ENCODE measurements at places on chromosomes 7 and 10.

GRCh38 chr7:98800996-98801395 is 68.8 kb downstream of the TMEM130 start:
- DNase-seq: no peak

- DNase-seq: peak; percentile 53
Measured at GRCh38 chr10:31650010-31650409, 278.6 kb downstream of the ARHGAP12 start.

GRCh38 chr7:69457595-69458504 is 140.4 kb upstream of the AUTS2 start:
- DNase-seq: peak; percentile 0

DNA sequence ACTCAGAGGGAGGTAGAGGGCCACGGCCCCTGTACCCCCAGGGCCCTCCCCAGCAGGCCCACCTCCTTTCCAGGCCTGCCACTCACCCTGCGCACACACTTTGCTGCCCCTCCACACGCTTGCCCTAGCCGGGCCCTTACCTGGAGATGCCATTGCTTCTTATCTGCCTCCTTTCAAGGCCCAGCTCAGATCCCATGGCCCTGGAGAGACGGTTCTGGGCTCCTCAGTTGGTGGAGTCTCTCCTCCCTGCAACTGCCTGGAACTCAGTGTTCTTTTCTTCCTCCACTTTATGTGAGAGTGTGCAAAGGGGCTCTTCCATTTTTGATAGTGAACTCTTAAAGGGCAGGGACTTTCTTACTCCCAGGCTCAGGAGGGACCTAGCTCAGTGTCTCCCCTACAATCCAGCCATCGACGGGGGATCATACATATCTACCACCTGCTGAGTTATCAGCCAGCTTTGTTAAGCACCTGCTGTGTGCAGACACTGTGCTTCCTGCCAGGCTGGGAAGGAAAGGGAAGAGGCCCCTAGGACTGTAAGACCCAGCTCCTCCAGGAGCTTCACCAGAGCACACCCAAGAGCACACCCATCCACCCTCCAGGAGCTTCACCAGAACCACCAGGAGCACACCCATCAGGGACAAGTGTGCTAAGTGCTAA is 89.3 kb upstream of the MACROH2A2 start:
- no peak for DNase-seq

DNA sequence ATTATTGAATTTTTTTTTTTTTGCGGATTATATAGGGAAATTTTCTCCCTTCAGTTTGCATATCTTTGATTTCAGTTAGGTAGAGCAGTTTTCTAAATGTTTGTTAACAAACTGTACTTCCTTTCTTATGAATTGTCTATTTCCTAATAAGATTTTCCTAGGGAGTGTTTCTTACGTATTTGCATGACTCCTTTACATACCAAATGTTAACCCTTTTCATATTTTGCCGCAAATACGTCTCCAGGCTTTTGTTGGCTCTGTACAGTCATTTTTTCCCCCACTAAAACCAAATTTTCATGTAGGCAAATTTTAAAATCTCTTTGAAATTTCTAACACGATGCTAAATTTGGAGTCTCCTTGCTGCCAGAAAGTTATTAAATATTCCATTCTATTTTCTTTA is 1.9 kb upstream of the FRAT2 start:
- DNase-seq: no peak

- no peak for DNase-seq
Measured at GRCh38 chr10:27207350-27207749, 33.2 kb downstream of the ACBD5 start.

- DNase-seq: no peak
Measured at GRCh38 chr10:82319074-82319473, 444.1 kb downstream of the NRG3 start.

GRCh38 chr7:43761938-43762692 is 3.6 kb downstream of the BLVRA start:
- no peak for DNase-seq
